ENCODE measurements at places on chromosomes 4 and X.

DNA sequence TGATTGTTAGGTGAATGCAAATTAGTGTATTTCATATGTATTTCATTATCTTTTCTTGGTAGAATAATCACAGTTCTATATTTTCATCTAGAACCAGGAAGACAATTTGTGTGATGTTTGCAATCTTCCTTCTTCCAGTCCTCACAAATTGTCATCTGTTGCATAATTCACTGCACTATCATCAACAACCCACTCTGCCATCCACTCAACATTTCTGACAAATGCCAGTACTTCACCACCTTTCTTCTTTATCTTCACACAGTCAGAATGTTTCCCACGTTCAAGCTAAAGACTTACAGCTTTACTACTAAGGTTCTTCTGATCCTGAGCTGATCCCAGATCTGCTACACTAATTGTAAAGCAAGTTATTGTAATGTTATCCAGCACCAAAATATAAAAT lies 107.8 kb downstream of the IQCM start:
- DNase-seq = no peak

DNA sequence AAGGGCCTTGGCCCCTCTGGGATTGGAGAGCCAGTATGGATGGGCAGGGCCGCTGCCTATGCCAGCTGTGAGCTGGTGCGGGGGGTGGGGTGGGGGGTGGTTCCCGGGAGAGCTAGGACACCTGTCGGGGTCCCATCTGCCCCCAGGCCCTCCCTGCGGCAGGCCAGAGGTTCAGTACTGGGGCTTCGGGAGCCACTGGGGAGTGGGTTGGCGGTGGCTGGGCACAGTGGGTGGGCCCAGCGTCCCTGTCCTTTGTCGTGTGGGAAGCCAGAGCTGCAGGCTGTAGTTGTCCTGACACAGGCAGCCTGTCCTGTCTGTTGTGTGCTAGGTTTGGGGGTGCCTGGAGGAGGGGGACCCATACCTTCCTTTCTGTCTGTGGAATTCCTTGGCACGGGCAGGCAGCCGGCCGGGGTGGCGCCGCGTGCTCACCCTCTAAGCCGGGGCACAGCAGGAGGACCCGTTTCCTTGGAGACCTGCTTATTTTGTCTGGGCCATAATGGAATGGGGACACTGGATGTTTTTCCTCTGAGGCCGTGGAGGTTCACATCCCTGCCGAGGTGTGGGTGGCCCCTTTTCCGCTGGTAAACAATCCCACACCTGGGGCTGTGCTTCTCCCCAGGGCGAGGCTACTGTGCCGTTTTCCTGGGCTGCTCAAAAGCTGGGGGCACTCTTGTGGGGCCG lies 14.8 kb downstream of the DOK7 start:
- no peak for DNase-seq

GRCh38 chrX:139724626-139725025 lies 16.7 kb upstream of the MCF2 start:
- DNase-seq = no peak

- DNase-seq = no peak
These were observed 19.5 kb downstream of the WWC2 start for GRCh38 chr4:183118585-183118984.

DNA sequence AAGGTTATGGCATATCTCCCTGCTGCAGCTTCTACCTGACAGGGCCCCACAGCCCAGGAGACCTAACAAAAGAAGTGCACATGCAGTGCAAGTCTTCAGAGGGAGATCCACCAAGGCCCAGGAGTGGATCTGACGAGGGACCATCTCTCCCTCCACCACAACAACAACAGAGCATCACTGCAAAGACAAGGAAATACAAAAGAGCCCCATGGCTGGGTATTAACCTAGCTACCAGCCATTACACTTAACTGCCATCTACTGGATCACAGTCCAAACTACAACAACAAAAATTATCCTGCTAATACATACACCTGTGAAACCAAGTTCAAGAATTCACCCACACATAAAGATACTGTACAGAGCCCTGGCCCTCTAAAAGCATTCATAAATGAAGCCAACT lies 280.2 kb upstream of the SLC7A11 start:
- DNase-seq = no peak

DNA sequence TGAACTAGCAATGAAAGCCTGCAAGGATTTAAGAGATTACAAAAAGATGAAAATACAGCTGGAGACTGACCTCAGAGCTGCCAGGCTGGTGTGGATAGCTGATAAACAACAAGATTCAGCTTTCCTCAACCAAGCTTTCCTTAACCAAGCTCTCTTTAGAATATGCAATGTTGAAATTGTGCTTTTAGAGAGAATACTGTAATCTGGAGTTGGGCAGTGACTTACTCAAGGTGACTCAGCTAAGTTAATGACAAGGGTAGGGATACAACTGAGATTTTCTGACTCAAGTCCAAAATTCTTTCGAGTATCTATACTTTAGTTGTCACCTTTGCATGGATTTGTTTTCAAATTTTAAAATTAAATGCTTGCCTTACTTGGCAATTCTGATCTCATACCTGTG lies 98.0 kb downstream of the AMMECR1 start:
- no peak for DNase-seq

DNA sequence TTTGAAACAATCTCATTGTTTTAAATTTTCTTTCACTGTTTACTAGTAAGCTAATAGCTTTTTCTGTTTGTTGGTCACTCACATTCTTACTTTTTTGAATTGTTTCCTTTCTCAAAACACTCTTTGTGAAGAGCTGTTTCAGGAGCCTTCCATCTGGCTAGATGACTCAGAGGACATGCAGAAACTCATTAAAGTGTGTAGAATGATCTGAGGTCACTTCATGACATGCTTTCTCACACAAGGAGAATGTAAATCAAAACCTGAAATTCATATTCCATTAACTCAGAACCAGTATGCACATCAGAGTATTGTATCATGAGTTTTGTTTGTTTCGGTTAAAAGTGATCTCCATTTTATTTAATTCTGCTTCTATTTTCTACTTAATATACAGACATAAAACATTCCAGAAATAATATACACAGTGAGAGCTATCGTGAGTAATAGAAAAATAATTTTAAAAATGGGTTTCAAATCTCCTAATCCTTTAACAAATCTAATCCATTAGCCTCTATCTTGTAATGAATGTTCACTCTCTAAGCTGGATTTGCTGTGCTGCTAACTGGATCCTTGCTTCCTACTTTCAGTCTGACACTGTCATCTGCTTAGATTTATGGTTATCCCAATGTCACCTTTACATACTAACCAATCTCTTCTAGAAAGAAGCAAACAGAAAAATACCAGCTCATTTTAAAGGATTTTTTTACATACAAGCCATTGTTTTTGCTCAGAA lies 449.6 kb downstream of the FSTL5 start:
- no peak for DNase-seq

- DNase-seq = no peak
These were observed 9.6 kb downstream of the CTBP1 start for GRCh38 chr4:1239141-1239949.

DNA sequence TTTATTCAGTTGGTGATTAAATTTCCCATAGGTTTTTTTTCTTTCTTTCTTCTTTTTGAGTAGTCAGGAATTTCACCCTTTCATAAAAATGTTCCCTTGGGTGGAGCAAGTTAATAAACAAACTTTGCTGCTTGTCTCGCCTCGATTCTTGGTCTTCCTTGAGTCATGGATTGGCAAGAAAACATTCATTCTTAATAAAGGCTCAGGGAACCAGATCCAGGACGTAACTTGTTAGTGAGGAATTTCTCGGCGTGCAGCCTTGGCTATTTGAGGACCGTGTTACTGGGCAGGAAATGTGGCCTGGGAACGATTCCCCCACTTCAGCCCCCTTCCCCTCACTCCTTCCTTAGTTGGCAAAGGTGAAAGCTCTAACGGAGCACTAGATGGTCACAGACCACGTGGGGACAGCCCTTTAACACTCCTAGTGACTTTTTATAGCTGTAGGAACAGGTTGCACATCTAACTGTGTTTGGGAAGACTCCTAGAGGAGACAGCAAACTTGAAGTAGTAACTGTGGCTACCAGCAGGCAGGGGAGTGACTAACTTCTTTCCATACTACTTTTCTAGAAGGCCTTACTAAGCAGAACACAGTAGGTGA lies 106.8 kb downstream of the UCHL1 start:
- DNase-seq = no peak

- DNase-seq = no peak
These were observed 20.5 kb downstream of the MAOB start for GRCh38 chrX:43861750-43862149.

DNA sequence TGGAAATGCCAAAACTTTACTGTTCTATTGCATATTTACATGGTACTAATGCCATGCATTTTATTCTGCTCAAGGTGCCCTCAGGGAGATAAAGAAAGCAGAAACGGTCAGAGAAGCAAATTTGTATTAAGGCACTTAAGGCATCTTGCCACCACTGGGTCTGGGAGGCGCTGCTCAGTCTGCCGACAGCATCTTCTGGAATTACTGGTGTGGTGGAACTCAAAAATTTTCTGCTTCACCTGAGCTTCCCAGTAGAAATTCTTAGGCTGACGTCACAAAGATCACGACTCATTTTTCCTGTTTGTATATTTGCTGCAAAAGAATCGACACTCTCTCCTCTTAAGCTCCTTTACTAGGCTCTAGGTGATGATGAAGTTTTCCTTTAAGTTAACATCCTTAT lies 3.0 kb downstream of the RASSF6 start:
- DNase-seq = no peak

DNA sequence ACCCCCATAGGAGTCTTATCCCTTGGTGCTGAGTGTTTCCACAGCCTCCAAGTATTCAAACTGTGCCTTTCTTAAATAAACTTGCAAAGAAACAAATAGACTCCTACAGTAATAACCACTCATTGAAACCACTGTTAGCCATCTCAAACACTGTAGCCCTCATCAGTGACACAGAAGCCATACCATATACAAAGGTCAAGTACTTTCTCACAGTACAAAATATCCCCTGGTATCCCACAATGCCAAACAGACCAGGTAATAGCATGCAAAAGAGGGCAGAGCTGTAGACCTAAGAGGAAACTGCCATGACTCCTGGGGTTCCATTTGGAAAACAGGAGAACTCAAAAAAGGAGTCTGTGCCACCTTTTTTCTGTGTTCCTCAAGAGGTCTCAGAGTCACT lies 173.8 kb upstream of the PPP1R2C start:
- no peak for DNase-seq

GRCh38 chrX:123504047-123504446 lies 228.8 kb downstream of the THOC2 start:
- DNase-seq = no peak
